Lower leg skin (tissue), 4 donors: ENCODE measurements at places on chromosomes 12 and 14. TPM values are rescaled to one million over a fixed set of nuclear protein-coding genes. Genes with fewer than 3 reads are reported as not detected.
A peak's percentile ranks its signal among the peaks of the same experiment; 100 is the strongest.

DNA sequence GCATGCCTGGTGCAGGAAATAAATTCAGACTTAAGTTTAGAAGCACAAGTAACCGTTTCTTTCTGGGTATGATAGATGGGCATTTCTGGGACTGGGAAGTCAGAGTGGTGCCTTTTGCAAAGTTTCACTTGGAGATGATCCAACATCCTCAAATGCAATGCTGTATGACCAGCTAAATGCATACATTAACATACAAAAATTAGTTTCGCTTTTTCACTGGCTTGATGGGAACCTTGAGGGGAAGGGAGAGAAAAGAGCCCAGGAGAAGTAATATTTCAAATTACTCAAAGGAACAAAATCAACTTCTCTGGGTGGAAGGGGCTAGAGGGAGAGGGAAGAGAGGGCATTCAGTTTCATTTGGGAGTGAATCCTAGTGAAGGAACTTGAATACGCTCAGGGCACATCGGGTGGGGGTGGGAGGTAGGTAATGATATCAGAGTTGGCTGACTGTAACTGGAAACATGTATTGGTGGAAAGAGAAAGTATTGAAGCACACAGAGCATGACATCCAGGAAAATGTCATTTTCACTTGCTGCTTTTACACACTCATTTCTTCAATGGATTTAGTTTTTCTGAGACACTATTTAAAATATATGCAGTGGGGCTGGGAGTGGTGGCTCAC, 175.5 kb downstream of the PTPRO start:
- no peak for DNase-seq

NRL gene
- 0.52 TPM for total RNA-seq

GRCh38 chr12:115232455-115233156, 548.6 kb upstream of the TBX3 start:
- no peak for DNase-seq

DNA sequence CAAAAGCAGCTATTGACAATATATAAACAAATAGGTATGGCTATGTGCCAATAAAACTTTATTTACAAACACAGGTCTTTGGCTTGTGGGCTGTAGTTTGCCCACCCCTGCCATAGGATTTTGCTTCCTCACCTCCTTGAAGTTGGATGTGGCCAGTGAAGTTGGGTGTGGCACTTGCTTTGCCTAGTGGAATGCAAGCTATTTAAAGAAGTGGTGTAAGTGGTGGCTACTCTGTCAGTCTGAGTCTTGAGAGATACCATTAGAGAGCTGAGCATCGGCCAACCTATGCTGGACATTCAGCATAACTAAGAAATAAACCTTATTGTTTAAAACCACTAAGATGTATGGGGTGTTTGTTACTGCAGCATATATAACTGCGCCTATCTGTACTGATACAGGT, 321.3 kb downstream of the RGS6 start:
- no peak for DNase-seq

DNA sequence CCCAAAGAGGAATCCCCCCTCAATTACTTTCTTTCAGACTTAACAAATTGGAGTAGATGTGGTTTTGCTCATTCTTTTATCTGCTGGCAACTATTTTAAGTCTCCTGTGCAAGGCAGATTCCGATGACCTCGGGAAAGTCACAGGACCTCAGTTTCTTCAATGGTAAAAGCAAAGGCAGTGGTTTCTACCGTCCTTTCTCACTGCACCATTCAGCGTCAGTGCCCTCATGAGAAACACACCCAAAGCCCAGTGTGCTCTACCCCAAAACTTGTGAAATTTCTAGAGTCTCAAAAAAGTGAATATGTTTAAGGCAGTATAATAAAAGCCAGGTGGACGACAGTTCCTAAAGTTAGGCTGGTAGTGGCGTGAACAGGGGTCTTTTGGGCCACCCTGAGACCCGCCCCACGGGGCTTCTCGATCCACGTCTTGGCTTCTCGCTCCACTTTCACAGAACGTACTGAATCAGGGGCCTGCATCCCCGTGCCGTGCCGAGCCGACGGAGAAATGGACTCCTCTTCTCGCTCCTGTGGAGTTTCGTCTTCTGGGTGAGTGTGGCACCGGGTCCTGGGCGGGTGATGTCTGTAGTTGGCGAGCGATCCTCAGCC, 1.3 kb upstream of the ARHGAP5 start:
- peak; percentile 58 for DNase-seq

- DNase-seq, result no peak
Measured at GRCh38 chr14:70515811-70516210, 19.0 kb downstream of the ADAM20 start.

BEST3 gene
- total RNA-seq, result 0.13 TPM

MANSC4 gene
- not detected for total RNA-seq

- DNase-seq, result no peak
Measured at GRCh38 chr12:123140676-123141614, 9.9 kb downstream of the PITPNM2 start.

DNA sequence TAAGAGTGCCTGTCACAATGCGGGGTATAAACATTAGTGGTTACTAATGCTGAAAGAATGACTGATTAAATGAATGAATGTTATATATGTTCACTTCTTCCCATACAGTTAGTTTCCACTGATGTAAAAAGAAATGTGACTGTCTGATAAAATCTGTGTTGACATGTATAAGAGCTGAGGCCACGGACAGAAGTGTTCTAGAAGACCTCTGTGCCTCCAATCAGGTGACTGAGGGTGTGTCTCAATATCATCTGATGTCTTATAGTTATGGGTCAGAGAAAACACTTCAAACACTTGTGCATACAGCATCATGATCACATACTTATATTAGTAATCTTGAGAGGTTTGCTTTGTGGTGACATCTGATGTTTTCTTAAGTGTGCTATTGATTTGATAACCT, 183.4 kb downstream of the TTC7B start:
- DNase-seq, result no peak

- no peak for DNase-seq
Measured at GRCh38 chr12:14654416-14654815, 42.0 kb downstream of the GUCY2C start.

DNA sequence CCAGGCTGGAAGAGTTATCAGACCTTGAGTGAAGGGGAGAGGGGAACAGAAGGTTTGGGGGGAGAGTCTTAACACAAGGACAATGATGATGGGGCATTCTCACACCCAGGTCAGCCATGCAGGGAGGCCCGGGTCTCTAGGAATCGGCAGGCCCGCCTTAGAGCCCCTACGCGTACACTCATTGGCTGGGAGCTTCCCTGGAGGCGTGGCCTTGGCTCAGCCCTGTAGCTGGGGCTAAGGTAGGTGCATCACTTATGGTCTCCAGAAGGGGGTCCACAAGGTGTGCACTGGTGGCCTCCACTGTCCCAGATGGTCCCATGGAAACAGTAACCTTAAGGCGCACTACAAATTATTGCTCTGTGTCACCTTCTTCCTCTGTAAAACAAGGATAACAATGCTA, 660.1 kb downstream of the MED13L start:
- DNase-seq, result no peak

CLEC2A gene
- 80.5 TPM for total RNA-seq

DNA sequence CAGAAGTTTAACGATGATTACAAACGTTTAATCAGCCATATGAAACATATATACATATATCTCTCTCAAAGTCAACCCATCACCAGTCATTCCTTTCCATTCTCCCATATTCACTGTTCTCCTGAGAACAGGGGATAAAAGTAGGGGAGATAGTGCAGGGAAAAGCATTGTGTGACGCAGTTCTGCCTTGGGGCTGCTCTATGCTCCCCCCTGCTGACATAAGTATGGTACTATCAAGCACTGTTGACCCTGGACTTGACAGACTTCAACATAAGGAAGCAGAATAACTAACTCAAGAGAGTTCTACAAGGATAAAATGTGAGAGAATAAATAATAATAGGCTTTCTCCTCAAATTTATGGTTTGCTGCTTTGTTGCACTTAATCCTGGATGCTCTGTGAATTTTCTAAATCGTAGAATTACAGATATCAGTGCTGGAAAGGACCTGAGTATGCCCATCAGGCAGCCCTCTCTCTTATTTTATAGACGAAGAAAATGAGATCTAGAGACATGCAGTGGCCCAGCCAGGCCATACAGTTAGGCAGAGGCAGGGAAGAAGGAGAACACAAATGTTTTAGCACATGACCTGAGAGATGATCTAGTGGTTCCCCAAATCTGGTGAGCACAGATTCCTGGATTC, 87.2 kb downstream of the SCN8A start:
- DNase-seq, result no peak

DNA sequence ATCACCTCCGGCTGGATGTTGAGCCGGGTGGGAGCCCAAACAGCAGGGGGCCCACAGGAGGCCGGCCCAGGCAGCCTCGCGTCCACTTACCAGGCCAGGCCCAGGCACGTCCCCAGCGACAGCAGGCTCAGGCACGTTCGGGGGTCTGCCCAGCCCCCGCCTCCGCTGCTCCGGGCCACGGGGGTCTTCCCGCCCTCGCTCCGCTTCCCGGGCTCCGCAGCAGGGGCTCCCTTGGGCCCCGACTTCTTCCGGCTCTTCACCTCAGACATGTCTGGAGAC, 216 bp downstream of the IKBIP start:
- DNase-seq, result no peak

DNA sequence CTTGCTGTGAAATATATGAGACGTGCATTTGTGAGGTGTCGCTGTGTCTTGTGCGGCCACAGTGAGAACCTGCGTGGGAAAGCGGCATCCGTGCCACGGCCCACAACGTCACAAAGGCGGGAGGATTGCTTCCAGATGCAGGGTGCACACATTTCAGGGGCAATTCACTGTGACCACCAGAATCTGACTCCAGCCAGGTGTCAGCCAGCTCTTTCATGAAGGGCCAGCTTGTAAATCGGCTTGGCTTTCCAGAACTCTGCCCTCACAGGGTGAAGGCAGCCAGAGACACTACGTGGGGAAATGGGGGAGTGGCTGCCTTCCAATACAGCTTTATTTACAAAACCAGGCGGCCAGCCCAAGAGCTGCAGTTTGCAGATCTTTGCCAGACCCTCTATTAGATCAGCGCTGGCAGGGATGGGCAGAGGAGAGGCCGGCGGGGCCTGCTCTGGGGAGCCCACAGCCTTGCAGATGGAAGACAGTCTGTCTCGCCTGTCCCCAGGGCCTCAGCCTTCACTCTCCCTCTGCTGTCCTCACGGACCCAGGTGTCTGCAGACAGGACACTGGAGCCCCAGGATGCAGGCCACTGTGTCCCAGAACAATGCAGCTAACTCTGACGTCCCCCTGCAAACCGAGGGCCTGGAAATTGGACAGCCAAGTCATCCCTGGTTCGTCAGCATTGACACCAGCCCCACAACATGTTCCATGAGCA, 53.5 kb downstream of the ADGRD1 start:
- no peak for DNase-seq

TBC1D30 gene
- total RNA-seq, result 1.2 TPM
